DMS53 (cell line): ENCODE measurements at places on chromosomes 2 and 18.

- DNase-seq, result no peak
Measured at GRCh38 chr18:8795586-8796325, 90.4 kb downstream of the MTCL1 start.

- DNase-seq, result no peak
Measured at GRCh38 chr18:32174719-32175118, 15.1 kb upstream of the MEP1B start.

- DNase-seq, result no peak
Measured at GRCh38 chr18:79888016-79888415, 63.4 kb downstream of the SLC66A2 start.

GRCh38 chr2:25062511-25062917 is 20.6 kb downstream of the EFR3B start:
- no peak for DNase-seq

DNA sequence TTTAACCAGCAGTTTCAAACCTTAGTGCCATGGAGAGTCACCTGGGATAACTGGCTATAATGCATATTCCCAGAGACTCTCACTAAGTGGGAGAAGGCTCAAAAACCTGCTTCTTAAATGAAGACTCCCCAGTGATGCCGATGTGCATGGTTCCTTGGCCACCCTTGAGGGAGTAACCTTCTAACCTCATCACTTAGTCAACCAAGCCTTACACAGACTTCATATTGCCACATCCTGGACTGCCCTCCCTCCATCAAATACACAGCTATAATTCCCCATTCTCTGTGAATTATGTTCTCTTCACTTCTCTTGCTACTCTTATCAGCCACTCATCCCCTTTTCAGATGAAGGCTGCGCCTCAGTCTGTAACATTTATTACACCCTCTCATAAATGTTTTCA is 462.9 kb upstream of the RGPD4 start:
- DNase-seq, result no peak

- DNase-seq, result peak; percentile 85
Measured at GRCh38 chr2:69781321-69782248, 39.7 kb downstream of the ANXA4 start.

DNA sequence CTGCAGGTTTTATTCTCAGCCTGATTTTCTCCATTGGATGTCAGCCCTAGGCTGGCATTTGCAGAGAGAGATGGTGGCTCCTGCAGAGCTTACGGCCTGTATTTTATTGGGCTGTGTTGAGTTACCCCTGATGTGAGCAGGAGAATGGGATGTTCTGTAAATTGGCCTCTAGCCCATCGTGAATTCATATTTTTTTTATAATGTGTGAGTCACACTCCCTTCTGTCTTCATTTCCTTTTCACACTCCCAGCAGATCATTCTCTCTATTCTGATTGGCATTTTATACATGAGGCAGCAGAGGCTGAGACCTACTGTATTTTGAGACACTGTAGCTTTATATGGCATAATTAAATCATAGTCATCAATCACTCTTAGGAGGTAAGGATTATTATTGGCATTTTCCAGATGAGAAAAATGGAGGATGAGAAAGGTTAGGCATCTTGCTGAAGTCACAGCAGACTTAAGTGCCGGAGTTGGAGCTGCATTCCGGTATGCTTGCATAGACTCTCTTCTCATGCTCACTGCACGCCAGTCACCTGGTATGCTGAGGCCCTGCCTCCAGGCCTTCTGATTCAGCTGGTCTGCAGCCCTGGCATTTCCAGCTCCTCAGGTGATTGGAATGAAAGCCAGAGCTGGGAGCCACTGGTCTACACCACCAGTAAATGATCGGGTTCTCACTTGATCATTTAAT is 142.4 kb downstream of the NEDD4L start:
- DNase-seq, result peak; percentile 74

- DNase-seq, result no peak
Measured at GRCh38 chr2:125418483-125418882, 1237.5 kb upstream of the GYPC start.

GRCh38 chr2:110877031-110877827 is 144.9 kb downstream of the ACOXL start:
- DNase-seq, result no peak

DNA sequence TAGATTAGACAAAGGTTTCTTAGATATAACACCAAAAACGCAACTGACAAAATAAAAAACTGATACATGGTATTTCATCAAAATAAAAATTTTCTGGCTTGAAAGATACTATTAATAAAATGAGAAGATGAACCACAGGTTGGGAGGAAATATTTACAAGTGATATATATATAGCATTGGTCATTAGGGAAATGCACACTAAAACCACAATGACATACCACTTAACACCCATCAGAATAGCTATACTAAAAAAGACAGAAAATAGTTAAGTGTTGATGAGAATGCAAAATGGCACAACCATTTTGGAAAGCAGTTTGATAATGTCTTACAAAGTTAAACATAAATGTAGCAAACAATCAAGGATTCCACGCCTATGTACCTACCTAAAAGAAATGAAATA is 83.9 kb downstream of the SLC66A3 start:
- DNase-seq, result no peak

DNA sequence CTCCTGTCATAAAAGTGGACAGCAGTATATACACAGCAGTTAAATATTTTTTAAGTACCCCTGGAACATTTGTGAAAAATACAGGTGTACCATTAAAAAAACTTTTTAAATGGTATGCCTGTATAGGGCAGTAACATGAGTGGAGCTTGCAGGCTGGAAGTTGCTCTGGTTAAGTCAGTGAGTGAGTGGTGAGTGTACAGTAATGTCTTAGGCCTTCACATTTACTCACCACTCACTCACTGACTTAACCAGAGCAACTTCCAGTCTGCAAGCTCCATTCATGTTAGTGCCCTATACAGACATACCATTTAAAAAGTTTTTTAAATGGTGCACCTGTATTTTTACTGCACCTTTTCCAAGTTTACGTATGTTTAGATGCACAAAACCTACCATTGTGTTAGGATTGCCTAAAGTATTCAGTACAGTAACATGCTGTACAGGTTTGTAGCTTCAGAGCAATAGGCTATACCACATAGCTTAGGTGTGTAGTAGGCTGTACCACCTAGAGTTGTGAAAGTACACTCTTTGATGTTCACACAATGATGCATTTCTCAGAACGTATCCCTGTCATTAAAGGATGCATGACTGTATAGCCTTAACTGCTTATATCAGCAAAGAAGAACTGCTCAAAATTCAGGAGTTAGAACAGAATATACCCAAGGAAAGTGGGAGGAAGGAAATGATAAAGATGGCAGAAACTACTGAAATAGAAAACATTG is 112.6 kb downstream of the EHBP1 start:
- DNase-seq, result no peak

DNA sequence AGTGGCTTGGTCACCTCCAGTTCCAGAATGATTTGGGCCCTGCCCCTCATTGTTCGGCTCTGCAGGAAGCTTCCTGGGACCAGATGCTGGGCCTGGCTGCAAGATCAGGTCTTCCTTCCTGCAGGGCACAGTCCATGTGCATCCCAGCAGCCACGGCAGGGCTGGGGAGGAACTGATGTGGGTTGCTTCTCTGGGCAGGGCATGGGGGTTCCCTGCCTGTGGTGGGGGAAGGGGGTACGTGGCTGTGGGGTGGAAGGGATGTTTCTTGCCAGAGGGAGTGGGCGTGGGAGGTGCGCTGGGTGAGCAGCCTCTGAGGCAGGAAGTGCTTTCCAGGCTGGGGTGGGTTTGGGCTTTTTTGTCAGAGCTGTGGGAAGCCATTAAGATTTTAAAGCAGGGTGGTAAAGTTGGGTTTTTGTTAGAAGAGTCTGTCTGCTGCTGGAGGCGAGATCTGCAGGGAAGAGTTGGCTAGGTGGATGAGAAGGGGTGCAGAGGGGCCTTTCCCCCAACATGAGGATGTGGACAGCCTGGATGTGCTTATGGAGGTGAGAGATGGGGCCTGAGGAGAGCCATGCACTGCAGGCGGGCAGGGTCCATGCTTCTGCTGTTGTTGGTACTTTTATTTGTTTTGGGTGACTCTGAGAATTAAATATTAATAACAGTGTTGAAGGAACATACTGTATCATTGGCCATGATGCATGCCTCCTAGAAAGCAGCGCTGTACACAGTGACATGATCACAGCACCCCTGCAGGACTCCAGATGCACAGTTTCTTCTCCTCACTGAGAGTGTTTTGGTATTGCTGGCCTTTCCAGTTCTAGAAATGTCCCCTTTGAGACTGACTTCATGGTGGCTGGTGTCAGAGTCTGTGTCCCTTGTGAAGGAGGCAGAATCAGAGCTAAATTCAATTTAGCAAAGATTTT is 45.3 kb downstream of the DGKD start:
- no peak for DNase-seq

DNA sequence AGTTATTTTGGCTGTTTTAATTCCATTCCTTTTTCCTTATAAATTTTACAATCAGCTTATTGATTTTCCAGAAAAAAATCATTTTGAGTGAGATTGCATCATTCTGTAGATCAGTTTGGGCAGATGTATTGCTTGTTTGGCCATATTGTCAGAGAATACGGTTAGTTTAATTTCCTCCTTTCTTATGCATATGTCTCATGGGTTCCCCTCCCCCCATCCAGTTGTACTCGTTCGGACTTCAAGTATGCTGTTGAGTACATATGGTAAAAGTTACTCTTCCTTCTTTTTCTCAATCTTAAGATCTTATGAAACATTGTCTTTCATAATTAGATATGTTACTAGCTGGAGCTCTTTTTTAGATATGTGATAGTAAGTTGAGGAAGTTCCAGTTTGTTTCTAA is 131.2 kb upstream of the TTC27 start:
- no peak for DNase-seq
